IMR-90 (cell line): ENCODE measurements at places on chromosomes 11 and 22. TPM values are rescaled to one million over a fixed set of nuclear protein-coding genes. Genes with fewer than 3 reads are reported as not detected.

OR10G7 gene
- total RNA-seq: not detected in 2 replicates

NNMT gene
- 74.7 and 108 TPM in 2 replicates for total RNA-seq

- no peak for DNase-seq
These were observed 728 bp downstream of the RPL3 start for GRCh38 chr22:39318507-39319283.

GRCh38 chr22:33841281-33842005 lies 78.8 kb downstream of the LARGE1 start:
- DNase-seq: no peak

DNA sequence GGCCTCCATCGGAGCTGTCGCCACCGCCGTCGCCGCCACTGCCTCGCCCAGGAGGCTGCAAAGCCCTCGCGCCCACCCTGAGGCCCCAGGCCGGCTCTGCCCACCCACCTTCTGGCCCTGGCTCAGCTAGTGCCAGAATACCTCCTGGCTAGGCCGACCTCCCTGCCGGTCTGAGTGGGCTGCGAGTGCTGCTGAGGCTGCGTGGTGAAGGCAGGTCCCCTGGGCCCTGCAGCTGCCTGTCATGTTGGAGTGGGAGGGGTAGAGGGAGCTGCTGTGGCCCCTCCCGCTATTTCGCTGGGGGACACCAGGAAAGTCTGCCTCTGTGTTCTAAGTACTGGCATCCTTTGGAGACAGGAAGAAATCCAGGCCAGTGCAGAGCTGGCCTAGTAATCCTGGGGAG lies 34.2 kb downstream of the LRRC10B start:
- DNase-seq: no peak

DDTL gene
- 0.36 and 0.83 TPM in 2 replicates for total RNA-seq

EFCAB6 gene
- total RNA-seq: 1.1 TPM in 2 replicates

ARHGAP32 gene
- 5.8 and 8.4 TPM in 2 replicates for total RNA-seq

LRP4 gene
- 3.9 and 4.1 TPM in 2 replicates for total RNA-seq

- no peak for DNase-seq
These were observed 35.0 kb upstream of the TPBGL start for GRCh38 chr11:75205564-75206020.

GRCh38 chr11:95863486-95864140 lies 60.3 kb downstream of the MTMR2 start:
- DNase-seq: peak; percentile 89

- DNase-seq: no peak
These were observed 52.3 kb downstream of the SIK3 start for GRCh38 chr11:117045956-117046355.

GRCh38 chr11:79906164-79906563 lies 465.3 kb upstream of the TENM4 start:
- no peak for DNase-seq

- DNase-seq: no peak
These were observed 14.7 kb downstream of the LINC01488 start for GRCh38 chr11:69496202-69496557.

CECR2 gene
- not detected in 2 replicates for total RNA-seq

KLHDC7B gene
- total RNA-seq: not detected in 2 replicates

GRCh38 chr22:44999231-44999630 lies 10.6 kb downstream of the PHF21B start:
- no peak for DNase-seq

DNA sequence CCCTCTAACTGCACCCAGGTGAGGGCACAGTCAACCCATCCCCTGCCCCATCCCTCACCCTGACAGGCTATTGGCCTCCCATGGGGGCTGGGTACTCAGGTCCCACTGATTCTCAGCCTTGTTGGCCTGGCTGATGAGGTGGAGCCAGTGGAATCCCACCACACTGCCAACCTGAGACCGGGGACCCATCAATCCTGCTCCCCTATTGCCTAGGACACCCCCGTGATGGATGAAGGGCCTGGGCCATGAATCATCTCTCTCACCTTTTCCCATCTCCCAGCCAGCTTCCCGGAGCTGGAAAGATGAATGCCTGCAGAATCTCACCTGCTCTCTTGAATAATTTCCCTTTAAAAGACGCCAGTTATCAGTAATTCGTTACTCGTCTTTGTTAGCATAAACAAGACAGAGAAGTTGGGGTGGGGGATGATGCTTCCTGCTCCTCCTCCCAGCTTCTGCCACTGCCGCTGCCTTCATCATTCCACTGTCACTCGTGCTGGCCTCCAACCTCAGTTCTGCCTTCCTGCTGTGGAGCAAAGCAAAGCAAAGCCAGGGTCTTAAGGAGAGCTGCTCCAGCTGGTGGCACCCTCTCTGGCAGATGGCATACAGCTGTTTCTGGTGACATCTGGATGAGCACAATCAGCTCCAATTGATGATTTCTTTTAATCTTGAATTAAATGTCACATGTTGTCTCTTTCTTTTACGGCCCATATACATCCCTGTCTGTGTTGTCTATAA lies 204.0 kb upstream of the NECTIN1 start:
- no peak for DNase-seq

DNA sequence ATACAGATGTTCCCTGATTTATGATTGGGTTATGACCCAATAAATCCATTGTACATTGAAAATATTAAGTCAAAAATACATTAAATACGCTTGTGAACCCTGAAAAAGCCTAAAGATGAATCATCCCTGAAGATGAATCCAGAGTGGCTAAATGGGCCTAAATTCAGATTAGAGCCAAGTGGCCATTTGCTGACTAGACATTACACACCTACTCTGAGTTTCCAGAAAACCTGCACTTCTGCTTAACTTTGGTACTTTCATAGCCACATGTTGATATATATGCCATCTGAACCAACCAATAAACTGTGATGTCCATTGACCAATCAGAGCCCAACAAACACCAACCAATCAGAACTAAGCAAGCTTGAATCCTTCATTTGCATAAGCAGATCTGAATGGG lies 106.9 kb downstream of the WT1 start:
- DNase-seq: no peak

PGA3 gene
- total RNA-seq: 0.18 TPM in 1 of 2 replicates, not detected in the other

SPON1 gene
- total RNA-seq: 0.56 and 0.72 TPM in 2 replicates

RASD2 gene
- under 0.01 TPM in 2 replicates for total RNA-seq

- DNase-seq: no peak
These were observed 11.5 kb downstream of the TSKU start for GRCh38 chr11:76794371-76795289.
